ENCODE measurements at places on chromosomes 16 and 17.
A peak's percentile ranks its signal among the peaks of the same experiment; 100 is the strongest.

DNA sequence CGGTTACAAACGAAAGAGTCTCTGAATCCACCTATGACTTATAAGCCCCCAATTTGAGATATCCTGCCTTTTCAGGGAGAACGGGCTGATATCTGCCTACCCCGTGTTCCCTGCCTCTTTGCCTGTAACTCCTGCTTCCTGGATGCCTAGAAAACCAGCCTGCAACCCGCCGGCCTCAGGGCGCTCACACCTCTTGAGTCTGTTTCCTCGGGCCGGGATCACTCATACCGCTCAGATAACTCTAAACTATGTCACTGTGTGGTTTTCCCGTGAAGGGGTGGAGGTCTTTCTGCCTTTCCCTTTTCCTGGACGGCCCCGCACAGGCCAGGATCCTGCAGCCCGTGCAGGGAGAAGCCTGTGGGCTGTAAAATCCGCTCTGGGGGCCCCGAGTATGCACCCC lies 10.4 kb downstream of the RPUSD1 start:
- peak; percentile 19 for DNase-seq

GRCh38 chr17:21218101-21218500 lies 4.1 kb upstream of the TMEM11 start:
- DNase-seq, result no peak

GRCh38 chr16:81695321-81696165 lies 83.5 kb upstream of the PLCG2 start:
- peak; percentile 4 for DNase-seq

- DNase-seq, result no peak
These were observed 29.8 kb downstream of the COX4I1 start for GRCh38 chr16:85829171-85829719.

DNA sequence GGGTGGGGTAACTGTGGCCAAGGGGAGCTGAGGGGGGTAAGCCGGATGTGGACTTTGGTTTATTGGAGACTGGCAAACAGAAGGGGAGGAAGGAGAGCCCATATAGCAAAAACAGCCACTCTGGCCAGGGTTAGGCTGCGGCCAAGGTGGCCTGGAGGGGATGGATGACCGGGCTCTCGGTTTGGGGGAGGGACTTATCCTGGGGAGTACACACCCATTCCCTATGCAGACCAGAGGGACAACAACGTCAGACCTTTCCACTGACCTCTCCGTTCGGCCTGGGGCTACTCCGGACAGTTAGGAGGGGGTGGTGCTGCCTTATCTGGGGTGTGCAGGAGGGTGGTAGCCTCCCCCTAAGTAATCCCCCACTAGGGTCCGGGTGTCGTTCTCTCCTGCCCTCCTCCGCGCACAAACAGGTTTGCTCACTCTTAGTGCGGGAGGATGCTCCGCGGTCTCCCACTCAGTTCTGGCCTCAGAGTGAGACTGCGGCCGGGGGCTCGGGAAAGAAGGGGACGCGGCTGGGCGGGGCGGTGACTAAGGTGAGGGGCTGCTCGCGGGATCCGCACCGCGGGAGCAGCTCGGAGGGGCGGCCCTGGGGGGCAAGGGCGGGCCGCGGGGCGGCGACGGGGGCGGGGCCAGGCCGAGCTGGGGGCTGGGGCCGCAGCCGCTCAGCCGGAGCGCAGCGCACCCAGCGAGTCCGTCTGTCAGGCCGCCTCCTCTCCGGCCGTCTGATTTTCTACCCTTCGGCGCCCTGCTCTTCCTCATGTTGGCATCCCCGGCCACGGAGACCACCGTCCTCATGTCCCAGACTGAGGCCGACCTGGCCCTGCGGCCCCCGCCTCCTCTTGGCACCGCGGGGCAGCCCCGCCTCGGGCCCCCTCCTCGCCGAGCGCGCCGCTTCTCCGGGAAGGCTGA lies at the start of gene WNK4:
Gene WNK4 (plus strand): TSS at position 675 of the 915 bp plus-strand sequence. CDS start 89 bp downstream, at position 764.
- no peak for DNase-seq

GRCh38 chr17:75521290-75521689 lies 4.2 kb upstream of the LLGL2 start:
- DNase-seq, result no peak

DNA sequence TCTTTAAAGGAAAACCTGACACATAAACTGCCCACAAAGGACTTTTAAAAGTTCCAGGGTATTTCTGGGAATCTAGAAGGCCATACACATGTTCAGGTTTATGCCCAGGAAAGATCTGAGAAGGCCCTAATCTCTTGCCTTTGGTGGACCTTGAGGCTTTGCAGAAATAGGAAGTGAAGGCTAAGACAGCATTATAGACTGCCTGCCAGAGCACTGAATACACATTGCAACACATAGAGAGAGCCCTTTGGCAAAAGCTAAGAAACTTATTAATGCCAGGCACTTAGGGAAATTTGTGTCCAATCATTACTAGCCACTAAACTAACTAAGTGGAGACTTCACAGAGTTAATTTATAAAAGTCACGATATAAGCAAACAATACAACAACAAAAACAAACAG lies 70.4 kb downstream of the MMD start:
- DNase-seq, result no peak

DNA sequence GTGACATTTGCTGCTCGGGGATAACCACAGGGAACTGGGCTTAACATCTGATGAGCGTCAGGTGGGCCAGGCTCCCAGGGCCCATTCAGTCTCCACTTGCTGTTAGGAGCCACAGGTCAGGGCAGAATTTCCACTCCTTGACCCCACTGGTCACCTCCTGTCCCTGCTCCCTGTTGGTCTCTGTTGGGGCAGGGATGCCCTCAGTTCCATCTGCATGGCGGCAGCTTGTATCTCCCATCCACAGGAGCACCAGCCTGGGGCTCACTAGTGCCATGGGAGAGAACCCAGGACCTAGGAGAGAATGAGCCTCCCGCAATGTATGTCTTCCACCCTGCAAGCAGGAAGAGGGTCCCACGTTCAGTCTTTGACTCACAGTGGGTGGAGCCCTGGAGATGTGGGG lies 212.1 kb downstream of the CCDC182 start:
- DNase-seq, result no peak

- no peak for DNase-seq
These were observed 195.5 kb upstream of the XYLT1 start for GRCh38 chr16:17666293-17666692.

DNA sequence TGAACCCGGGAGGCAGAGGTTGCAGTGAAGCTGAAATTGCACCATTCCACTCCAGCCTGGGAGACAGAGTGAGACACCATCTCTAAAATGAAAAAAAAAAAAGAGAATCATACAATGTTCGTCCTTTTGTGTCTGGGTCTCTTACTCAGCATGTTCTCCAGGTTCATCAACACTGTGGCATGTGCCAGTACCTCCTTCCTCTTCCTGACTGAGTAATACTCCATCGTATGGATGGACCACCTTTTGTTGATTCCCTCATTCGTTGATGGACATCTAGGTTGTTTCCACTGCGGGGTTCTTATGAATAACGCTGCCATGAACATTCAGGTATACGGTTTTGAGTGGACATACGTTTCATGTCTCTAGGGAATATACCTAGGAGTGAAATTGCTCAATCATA lies 4.1 kb upstream of the HS3ST6 start:
- DNase-seq, result no peak
